ENCODE measurements at places on chromosomes 7 and 10.

DNA sequence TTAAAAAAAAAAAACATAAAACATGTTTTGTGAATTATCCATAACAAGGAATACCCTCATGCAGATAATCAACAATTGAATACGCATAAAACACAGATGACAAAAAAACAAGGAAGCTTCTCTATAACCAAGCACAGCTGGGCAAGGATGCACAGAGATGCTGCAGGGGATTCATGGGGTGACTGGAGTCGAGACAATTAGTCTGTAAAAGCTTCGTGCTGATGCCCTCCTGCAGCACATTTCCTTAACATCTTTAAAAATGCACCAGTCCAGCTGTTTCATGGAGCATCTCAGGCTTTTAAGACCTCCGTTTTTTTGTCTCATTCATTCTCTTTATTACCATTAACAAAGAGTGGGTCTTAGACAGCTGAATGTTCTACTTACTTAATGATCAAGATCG is 794.0 kb upstream of the C7orf33 start:
- no peak for DNase-seq
- H3K27me3 ChIP-seq: no peaks in the 10 kb centered on the region
- no peak overlapping the region for H3K27ac ChIP-seq

- H3K36me3 ChIP-seq: peaks cover 14% of the 10 kb centered on the region
- DNase-seq: no peak
- no peak overlapping the region for H3K4me3 ChIP-seq
- H3K27me3 ChIP-seq: peaks cover 4% of the 10 kb centered on the region
These were observed 14.6 kb downstream of the IFIT3 start for GRCh38 chr10:89342206-89342958.

DNA sequence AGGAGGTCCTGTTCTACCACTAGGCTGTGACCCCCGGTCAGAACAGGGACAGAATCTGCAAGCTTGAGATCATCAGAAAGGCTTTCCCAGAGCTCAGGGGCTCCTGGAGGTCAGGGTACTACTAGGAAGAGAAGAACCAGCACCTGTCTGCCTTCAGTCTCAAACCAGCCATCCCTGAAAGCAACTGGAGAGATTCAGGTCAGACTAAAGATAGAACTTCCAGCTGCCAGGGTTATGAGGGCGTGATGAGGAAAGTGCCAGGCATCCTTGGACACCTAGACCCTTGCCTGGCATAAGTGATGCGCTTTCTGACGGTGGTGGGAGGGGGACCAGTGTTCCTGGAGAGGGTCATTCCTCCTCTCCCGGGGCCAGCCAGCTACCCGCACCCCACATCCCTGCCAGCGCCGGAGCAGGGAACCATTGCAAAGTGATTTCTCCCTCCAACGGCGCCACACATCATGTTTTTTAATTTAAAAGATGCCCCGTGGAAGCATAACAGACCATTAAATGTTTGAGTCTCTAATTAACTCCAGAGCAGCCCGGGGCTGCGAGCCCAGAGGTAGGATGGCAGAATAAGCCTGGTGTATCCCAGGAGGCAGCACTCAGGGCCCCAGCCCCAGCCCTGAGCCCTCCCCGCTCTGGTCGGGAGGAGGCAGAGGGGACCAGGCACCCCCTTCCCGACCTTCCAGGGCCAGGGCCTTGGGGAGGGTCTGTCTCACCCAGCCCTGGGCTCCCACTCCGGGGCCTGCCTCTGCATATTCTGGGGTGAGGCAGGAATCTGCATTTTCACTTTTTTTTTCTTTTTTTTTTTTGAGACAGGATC is 64.0 kb downstream of the ELFN1 start:
- H3K27ac ChIP-seq: no peak overlapping the region
- no peak overlapping the region for H3K4me3 ChIP-seq
- DNase-seq: no peak

DNA sequence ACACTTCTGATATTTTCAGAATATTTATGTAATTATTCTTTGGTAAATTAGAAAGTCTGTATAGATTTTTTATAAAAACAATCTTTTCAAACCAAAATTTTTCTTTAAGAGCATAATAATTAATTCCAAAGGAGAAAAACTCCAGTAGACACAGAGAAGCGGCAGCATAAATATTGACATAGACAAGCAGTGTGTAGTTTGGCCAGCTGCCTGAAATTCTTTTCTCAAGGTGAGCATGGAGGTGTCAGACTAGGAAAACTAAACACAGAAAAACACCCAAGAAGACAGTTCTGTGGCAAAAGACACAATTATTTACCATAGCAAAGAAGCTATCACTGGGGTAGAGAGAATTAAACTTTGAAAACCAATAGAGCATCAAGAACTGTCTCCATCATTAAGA is 82.4 kb downstream of the KLF6 start:
- no peak overlapping the region for H3K4me3 ChIP-seq
- H3K36me3 ChIP-seq: no peaks in the 10 kb centered on the region
- H3K27ac ChIP-seq: no peak overlapping the region
- no peaks in the 10 kb centered on the region for H3K27me3 ChIP-seq
- DNase-seq: no peak
- no peaks in the 10 kb centered on the region for H3K4me1 ChIP-seq

GRCh38 chr10:67005981-67006380 is 80.1 kb downstream of the LRRTM3 start:
- no peaks in the 10 kb centered on the region for H3K27me3 ChIP-seq
- no peak overlapping the region for H3K4me3 ChIP-seq
- H3K4me1 ChIP-seq: no peaks in the 10 kb centered on the region
- no peaks in the 10 kb centered on the region for H3K36me3 ChIP-seq
- DNase-seq: no peak

GRCh38 chr7:36658335-36659171 is 65.7 kb downstream of the AOAH start:
- H3K4me3 ChIP-seq: no peak overlapping the region
- no peaks in the 10 kb centered on the region for H3K27me3 ChIP-seq

DNA sequence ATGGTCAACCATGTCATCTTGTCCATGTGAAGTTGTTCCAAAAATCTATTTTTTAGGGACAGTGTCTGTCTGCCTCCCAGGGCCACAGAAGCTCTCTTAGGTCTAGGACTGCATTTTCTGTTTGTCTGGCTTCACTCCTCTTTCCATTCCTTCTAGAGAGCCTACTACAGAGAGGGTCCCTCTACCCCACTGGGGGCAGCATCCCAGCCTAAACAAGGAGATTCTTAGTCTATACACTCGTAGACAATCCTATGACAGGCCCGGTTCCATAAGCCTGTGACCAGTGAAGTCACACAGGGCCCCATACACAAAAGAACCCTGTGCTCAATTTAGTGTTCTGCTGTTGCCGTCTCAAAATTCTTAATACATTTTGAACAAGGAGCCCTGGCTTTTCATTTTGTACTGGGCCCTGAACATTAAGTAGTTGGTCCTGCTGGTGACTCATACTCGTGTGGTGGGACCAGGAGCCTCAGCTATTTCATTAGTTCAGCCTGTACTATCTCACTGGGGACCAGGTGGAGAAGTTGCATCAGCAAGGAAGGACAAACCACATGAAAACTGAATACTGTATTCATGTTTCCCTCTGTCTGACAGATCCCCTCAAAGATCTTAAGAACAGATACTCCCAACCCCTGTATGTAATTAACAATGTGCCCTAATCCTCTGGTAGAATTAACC is 23.5 kb upstream of the FAM180A start:
- H3K4me1 ChIP-seq: no peaks in the 10 kb centered on the region
- H3K36me3 ChIP-seq: no peaks in the 10 kb centered on the region
- no peak overlapping the region for H3K4me3 ChIP-seq
- DNase-seq: no peak
- no peak overlapping the region for H3K27ac ChIP-seq

GRCh38 chr7:140200061-140200989 is 23.5 kb upstream of the KDM7A start:
- no peak overlapping the region for H3K27ac ChIP-seq
- no peak overlapping the region for H3K4me3 ChIP-seq
- no peaks in the 10 kb centered on the region for H3K4me1 ChIP-seq
- peaks cover 6% of the 10 kb centered on the region for H3K36me3 ChIP-seq
- no peak for DNase-seq

GRCh38 chr7:53446170-53446569 is 410.7 kb downstream of the POM121L12 start:
- no peak overlapping the region for H3K27ac ChIP-seq
- no peaks in the 10 kb centered on the region for H3K4me1 ChIP-seq
- H3K27me3 ChIP-seq: no peaks in the 10 kb centered on the region
- no peak overlapping the region for H3K4me3 ChIP-seq
- no peak for DNase-seq
- H3K36me3 ChIP-seq: no peaks in the 10 kb centered on the region

DNA sequence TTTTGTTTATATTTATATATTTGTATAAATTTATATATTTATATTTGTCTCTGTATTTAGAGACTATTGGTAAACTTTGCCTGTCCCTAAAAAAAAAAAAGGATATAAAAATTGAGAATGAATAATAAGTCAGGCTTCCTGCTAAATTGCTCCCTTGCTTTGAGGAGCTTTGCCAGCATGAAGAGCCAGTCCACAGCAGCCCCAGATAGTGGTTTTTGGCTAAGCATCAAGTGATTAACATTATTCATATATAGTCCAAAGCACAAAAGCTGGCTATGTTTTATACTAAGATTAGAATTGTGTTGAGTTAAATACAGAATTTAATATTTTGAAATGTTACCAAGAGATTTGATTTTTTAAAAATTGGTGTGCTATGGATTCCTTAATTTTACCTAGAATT is 264.9 kb upstream of the FERD3L start:
- H3K36me3 ChIP-seq: no peaks in the 10 kb centered on the region
- H3K27me3 ChIP-seq: no peaks in the 10 kb centered on the region
- DNase-seq: no peak
- no peak overlapping the region for H3K4me3 ChIP-seq
- H3K27ac ChIP-seq: no peak overlapping the region

DNA sequence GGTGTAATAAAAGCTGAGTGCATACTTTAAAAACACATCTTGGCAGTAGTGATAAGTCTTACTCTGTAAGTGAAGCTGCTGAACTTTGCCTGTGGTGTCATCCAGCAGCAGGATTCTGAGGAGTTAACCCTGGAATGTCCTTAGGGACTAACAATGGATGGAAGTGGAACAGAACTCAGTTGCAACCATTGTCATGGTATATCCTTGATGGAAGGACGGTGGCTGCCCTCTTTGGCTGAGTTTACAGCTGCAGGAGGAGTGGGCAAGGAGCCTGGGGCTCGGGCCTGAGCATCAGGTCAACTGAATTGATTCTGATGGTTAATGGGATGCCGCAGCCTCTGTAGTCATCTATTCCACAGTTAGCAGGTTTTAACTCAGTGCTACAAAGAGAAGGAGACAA is 56.2 kb downstream of the MRC1 start:
- no peaks in the 10 kb centered on the region for H3K4me1 ChIP-seq
- H3K27me3 ChIP-seq: peaks cover 2% of the 10 kb centered on the region
- H3K4me3 ChIP-seq: no peak overlapping the region
- no peaks in the 10 kb centered on the region for H3K36me3 ChIP-seq

- H3K27ac ChIP-seq: peak overlapping the region; percentile 74
- H3K36me3 ChIP-seq: peaks cover 41% of the 10 kb centered on the region
- no peak overlapping the region for H3K4me3 ChIP-seq
- peaks cover 5% of the 10 kb centered on the region for H3K4me1 ChIP-seq
- DNase-seq: no peak
These were observed 14.2 kb downstream of the VTI1A start for GRCh38 chr10:112461029-112461887.

GRCh38 chr10:125843603-125844329 is 20.4 kb downstream of the BCCIP start:
- DNase-seq: no peak
- no peaks in the 10 kb centered on the region for H3K36me3 ChIP-seq
- no peaks in the 10 kb centered on the region for H3K27me3 ChIP-seq
- H3K4me3 ChIP-seq: no peak overlapping the region

GRCh38 chr7:132897093-132897687 is 184.7 kb downstream of the CHCHD3 start:
- no peak overlapping the region for H3K27ac ChIP-seq
- peaks cover 41% of the 10 kb centered on the region for H3K36me3 ChIP-seq
- H3K27me3 ChIP-seq: no peaks in the 10 kb centered on the region
- H3K4me1 ChIP-seq: peaks cover 6% of the 10 kb centered on the region

GRCh38 chr7:121774563-121774962 is 98.4 kb upstream of the PTPRZ1 start:
- H3K27ac ChIP-seq: no peak overlapping the region
- no peaks in the 10 kb centered on the region for H3K36me3 ChIP-seq
- H3K4me3 ChIP-seq: no peak overlapping the region
- DNase-seq: no peak
- no peaks in the 10 kb centered on the region for H3K27me3 ChIP-seq
- H3K4me1 ChIP-seq: no peaks in the 10 kb centered on the region

DNA sequence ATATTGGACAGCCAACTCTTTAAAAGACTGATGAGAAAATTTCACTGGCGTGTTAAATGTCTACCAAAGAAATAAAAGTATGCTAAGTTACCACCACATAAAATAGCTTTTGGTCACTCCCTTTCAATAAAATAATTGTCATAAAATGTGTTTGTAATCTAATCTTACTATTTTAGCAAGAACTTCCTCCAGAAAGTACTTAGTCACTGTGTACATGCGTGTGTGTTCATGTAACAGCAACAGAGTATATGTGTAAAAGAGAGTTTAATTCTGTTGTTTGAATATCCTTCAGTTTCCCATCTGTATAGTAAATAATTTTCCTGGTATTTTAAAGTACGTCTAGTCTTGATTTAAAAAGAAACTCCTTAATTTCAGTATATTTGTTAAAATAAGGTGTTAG is 35.0 kb upstream of the WASL start:
- no peaks in the 10 kb centered on the region for H3K27me3 ChIP-seq
- H3K4me1 ChIP-seq: no peaks in the 10 kb centered on the region
- H3K4me3 ChIP-seq: no peak overlapping the region
- H3K27ac ChIP-seq: no peak overlapping the region
- DNase-seq: no peak

- peak overlapping the region; percentile 61 for H3K4me3 ChIP-seq
- H3K27ac ChIP-seq: peak overlapping the region; percentile 79
- no peaks in the 10 kb centered on the region for H3K27me3 ChIP-seq
- DNase-seq: no peak
- H3K4me1 ChIP-seq: peaks cover 56% of the 10 kb centered on the region
These were observed 25.1 kb downstream of the PRKAG2 start for GRCh38 chr7:151851782-151852181.

- no peak for DNase-seq
- no peaks in the 10 kb centered on the region for H3K36me3 ChIP-seq
- peaks cover 3% of the 10 kb centered on the region for H3K27me3 ChIP-seq
These were observed 34.3 kb downstream of the HTRA1 start for GRCh38 chr10:122495406-122496340.

- H3K27ac ChIP-seq: no peak overlapping the region
- H3K27me3 ChIP-seq: peaks cover 14% of the 10 kb centered on the region
- peaks cover 30% of the 10 kb centered on the region for H3K4me1 ChIP-seq
- no peaks in the 10 kb centered on the region for H3K36me3 ChIP-seq
These were observed 6.2 kb downstream of the CPED1 start for GRCh38 chr7:120994512-120995410.

GRCh38 chr7:98613601-98614425 is 3.3 kb upstream of the NPTX2 start:
- DNase-seq: no peak
- H3K27me3 ChIP-seq: peaks cover 46% of the 10 kb centered on the region
- H3K36me3 ChIP-seq: peaks cover 21% of the 10 kb centered on the region
- no peaks in the 10 kb centered on the region for H3K4me1 ChIP-seq
- no peak overlapping the region for H3K4me3 ChIP-seq

- peaks cover 5% of the 10 kb centered on the region for H3K27me3 ChIP-seq
- no peak overlapping the region for H3K4me3 ChIP-seq
- H3K27ac ChIP-seq: peak overlapping the region; percentile 15
- H3K36me3 ChIP-seq: no peaks in the 10 kb centered on the region
These were observed 9.9 kb downstream of the DIP2C start for GRCh38 chr10:679556-679955.
